ENCODE measurements at places on chromosomes 4 and X. TPM values are rescaled to one million over a fixed set of nuclear protein-coding genes. Genes with fewer than 3 reads are reported as not detected.

DNA sequence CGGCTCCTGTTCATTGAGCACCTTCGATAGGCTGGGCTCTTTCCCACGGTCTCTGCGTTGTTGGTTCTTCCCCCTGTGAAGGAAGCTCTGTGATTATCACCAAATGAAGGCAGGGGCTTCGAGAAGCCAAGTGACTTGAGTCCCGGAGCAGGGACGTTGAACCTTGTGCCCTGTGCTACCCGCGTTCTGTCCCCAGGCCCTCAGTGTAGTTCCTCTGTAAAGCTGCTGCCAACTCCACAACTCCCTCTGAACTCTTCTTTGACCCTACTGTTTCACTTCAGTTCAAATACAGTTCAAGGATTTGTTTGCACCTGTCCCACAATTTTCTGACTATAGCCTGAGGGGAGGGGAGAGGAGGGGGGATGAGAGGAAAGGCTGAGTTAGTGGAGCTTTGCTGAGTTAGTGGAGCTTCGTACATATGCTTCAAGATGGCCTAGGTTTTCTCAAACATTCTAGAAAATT, 635 bp upstream of the PHF8 start:
- DNase-seq: no peak

DNA sequence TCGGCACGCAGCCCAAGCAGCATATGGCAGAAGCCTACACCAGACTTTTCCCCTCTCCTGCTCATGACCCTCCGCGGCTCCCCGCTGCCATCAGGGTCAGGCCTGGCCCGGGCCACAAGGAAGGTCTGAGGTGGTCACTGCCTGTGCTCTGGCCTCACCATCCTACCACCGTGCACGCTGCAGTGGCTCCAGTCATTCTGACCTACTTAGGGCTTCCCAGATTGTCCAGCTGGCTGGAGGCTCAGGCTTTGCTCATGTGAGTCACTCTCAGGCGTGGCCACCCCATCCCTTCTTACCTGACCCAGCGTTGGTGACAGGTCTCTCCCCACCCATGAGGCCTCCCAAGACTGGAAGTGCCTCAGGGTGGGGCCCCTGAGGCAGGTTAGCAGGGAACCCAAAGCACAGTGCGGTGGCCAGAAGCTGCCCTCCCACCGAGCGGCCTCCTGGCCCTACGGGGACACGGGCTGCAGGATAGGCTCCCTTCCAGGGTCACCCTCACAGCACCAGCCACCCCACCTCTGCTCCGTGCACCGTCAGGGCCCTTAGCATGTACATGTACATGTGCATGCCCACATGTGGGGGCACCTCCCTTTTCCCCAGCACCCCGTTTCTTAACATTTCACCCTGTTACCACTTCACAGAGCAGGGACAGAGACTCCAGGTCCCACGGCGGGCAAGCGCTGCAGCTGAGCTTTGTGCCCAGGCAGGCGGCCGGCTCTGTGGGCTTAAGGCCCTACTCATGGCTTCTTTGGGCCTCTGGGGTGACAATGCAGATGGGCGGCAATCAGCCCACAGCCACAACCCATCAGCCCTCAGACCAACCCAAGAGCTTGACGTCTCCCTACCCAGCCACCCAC, 2.2 kb downstream of the TREX2 start:
- no peak for DNase-seq

GRCh38 chrX:115234461-115234860, 565 bp upstream of the LRCH2 start:
- no peak for DNase-seq

DNA sequence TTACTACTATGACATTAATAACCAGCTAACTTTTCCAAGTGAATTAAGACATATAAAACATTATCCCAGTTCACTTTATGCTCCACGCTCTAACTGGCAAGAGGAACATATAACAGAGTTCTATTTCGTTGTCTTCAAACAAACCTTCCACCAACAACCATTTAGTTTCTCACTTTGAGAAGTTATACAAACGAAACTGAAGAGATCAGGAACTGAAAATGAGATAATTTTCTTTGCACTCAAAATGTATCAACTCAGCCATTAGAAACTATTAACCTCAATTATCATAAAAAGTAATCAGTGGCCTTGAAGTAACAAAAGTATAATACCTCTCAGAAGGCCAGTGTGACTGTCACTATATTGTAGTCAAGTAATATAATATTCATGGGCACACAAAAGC, 70.1 kb downstream of the CHM start:
- no peak for DNase-seq

GRCh38 chrX:151789179-151789800, 54.7 kb downstream of the CNGA2 start:
- no peak for DNase-seq

DNA sequence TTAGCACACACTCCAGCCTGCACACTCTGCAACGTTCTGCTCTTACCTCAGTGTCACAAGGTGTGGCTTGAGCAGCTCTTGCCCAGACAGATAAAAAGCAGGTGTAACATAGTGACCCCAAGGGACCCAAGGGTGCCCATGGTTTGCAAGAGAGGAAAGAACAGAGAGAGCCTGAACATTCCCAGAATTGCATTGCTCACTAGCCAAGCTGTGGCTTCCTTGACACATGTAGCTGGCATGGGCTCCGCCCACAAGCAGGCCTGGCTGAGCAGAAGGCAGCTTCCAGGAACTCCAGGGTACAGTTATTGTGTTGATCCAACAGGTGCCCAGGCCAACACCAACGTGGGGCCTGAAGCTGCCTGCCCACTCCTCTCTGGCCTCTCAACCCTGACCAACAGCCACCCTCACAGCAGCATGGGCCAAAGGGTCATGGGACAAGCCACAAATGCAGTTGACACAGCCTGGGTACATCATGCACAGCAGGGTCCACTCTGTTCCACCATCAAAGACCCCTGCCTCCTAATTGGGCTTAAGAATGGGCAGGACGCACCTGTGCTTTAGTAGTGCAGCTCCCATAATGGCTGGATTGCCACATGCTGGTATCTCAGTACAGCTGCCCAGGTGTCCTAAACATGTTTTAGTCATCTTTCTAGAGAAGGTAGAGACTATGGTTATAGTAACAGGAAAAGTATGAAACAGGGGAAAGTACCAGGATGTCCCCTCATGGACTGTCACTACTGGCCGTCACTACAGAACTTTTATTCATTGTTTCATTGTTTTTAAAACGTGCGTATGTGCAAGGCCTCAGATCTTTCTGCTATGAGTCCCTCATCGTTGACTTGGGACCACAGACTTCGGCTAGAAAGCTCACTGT, 73.7 kb upstream of the ACSL1 start:
- no peak for DNase-seq

DNA sequence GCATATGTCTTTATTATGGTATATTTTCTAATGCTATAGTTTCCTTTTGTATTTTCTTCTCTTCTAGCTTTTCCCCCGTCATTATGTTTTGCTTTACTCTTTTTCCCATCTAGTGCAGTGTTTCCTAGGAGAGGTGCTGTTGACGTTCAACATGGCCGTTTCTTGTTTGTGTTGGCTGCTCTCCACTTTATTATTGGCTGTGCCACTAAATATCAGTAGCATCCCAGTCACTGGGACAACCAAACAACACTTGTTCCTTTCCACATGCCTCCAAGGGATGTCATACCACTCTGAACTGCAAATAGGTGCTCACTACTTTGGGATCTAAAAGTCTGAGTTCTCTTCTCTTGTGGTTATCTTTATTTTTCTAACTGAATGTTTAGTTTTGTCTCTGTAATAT, 26.5 kb downstream of the GBA3 start:
- no peak for DNase-seq

The BMPR1B gene
- 0.24 TPM for total RNA-seq

The ARAP2 gene
- total RNA-seq: 1.4 TPM

The MAGEA2B gene
- total RNA-seq: not detected

The POLA1 gene
- total RNA-seq: 9.6 TPM

The NAT8L gene
- not detected for total RNA-seq

The PFKFB1 gene
- not detected for total RNA-seq
